ENCODE measurements at places on chromosomes 13 and 19.

GRCh38 chr13:98459721-98460370, 117.1 kb downstream of the STK24 start:
- no peak for DNase-seq

DNA sequence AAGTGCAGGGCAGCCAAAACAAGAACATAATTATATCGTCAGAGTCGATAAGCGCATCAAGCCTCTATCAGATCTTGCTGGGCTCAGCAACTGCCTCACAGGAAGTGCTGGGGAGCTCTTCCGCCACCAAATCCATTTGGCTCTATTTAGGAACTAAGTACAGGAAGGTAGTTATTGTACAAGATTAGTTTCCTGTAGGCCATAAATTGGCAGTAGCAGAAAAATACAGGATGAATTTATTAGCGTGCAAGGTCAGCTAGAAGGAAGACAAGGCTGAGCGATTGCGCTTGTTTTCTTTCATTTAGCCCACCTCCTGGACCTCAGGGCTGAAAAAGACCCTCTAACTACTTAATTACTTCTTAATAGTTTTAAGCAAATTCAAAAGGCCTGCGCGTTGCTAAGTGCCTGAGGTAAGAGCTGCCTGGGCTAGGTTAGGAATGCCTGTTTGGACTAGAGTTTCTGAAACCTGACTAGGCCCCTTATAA, 118.5 kb downstream of the IRS2 start:
- DNase-seq = no peak

- DNase-seq = no peak
Observed at GRCh38 chr13:95605448-95606125, 38.9 kb downstream of the DZIP1 start.

DNA sequence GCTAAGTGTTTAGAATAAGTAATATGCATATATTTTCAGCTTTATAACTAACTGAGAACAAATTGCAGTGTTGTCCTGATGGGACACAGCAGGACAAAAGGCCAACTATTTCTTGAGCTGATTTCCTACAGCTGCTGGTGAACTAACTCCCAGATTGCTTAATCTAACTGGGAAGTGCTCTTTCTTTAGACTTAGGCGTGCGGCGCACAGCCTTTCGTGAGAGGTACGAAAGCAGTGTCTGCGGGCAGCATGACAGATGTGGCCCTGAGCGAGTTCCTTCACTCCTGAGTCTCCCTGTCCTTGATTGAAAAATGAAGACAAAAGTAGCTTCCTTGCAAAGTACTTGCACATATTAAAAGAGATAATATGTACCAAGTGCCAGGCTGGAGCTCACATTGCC, 47.3 kb upstream of the NPAS1 start:
- no peak for DNase-seq

DNA sequence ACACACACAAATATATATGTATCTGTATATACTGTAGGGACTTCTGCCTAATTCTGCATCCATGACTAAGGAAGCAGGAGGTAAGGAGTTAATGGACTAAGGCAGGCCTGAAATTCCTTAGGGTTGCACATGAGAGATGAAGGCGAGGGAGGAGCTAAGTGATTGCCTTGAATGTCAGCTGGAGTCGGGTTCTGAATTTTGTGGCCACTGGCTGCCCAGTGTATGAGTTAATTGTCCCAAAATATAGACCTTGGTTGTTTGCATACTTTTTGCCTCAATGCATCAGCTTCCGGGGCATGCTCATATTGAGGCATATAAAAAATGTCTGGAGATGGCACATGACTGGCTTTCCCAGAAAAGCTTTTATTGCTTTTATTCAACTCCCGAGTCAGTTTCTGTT, 245.5 kb downstream of the TDRD3 start:
- DNase-seq = no peak

GRCh38 chr13:76012091-76012721, 376.1 kb downstream of the LMO7 start:
- DNase-seq = no peak

DNA sequence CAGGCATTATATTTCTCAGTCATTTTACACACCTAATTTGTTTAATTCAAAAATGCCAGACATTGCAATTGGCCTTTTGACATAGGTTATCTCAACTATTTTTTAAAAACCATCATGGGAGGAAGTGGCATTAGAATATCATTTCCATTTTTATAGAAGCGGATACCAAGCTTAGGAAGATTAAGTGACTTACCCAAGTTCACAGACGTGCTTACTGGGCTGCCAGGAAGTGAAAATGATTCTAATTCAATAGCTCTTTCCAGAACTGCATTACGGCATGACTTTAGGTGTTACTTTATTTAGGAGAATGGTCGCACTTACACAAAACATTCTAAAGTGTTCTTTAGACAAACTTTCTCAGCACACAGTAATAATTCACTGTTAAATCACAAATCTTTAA, 231.9 kb downstream of the KLF12 start:
- DNase-seq = no peak

DNA sequence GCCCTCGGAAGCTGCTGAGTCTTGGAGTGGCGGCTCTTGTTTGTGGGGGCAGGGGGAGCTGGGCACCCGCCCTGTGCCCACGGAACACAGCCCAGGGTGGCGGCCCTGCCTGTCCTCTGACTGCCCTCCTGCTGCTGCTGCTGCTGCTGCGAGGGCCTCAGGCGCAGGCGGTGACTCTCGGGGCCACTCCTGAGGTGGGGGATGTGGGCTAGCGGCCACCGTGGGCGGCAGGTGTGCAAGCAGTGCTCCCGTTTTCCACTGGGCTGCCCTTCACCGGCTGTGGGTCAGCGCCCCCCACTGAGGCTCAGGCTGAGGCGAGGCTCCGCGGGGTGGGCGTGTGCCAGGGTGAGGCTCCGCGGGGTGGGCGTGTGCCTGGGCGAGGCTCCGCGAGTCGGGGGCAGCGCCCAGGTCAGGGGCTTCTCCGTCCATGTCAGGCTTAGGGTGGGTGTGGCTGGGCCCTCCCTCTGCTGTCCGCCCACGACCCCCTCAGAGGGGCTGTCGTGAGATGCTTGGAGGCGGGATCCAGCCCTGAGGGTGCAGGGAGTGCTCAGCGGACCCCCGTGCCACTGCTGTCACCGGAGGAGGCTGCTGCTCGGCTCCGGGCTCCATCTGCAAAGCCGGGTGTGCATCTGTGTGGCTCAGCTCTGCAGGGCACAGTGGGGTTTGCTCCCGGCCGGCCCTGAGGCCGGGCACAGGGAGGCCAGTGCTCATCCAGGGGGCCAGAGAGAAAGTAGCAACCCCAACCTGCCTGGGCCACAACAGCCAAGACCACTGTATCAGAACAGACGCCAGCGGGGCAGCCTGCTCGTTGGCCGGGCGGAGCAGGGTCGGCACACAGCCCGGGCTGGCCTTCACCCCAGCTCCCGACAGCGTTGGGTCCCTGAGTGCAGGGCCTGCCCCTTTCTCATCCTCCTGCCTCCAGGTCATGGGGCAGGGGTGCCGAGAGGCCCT, 14.5 kb downstream of the CSNK1G2 start:
- no peak for DNase-seq

- no peak for DNase-seq
Observed at GRCh38 chr13:51683597-51683996, 99.3 kb downstream of the WDFY2 start.

DNA sequence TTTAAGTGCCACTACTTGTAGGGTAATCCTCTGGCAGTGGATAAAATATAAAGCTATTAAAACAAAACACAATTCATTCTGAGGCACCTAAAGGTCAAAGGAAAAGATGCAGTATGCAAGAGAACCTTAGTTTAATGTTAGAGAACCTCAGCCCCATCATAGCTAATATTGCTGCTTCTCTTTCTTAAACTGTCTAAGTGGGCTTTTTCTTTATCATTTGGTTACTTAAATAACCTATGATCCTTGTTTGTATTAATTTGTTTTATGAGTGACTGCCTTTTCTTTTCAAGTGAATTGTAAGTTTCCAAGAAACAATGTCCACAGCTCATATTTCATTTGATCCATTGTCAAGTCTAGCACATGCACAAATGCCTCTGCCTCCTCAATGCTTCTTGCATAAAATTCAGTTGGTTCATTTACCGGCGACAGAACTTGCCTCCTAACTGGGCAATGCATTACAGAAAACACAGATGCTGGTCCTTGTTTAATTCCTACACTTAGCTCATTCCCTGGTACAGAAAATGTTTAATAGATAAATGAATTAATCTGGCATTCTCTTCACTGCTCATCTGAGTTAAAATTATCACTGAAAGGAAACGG, 1049.8 kb downstream of the OLFM4 start:
- DNase-seq = no peak

DNA sequence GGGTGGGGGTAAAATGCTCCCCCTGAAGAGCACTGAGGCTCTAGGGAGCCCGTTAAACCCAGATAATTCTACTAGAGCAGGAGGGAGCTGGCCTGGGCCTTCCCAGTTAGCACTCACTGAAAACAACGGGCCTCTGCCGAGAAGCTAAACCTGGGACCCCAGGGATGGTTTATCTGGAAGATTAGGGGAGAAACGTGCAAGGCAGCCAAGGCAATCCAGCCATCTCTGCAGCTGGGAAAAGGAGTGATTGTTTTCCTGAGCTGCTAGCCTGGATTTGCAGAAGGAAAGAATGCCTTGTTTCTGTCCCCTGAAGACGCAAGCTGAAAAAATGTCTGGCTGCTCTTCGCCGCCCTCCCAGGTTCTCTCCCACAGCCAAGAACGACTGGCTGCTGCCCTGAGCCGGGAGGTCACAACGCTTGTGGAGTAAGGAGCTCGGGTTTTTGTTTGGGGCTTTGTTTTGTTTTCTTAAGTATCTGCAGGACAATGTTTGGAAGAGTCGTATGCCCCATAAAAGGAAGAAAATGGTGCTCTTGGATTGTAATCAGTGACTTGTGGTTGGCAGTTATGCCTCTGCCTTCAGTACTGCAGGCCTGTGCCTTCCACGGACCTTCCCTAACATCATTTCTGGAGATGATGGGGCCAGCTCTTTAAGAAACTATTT, 31.5 kb downstream of the COL4A2 start:
- DNase-seq = no peak

GRCh38 chr13:48731001-48731658, 77.4 kb downstream of the CYSLTR2 start:
- no peak for DNase-seq

DNA sequence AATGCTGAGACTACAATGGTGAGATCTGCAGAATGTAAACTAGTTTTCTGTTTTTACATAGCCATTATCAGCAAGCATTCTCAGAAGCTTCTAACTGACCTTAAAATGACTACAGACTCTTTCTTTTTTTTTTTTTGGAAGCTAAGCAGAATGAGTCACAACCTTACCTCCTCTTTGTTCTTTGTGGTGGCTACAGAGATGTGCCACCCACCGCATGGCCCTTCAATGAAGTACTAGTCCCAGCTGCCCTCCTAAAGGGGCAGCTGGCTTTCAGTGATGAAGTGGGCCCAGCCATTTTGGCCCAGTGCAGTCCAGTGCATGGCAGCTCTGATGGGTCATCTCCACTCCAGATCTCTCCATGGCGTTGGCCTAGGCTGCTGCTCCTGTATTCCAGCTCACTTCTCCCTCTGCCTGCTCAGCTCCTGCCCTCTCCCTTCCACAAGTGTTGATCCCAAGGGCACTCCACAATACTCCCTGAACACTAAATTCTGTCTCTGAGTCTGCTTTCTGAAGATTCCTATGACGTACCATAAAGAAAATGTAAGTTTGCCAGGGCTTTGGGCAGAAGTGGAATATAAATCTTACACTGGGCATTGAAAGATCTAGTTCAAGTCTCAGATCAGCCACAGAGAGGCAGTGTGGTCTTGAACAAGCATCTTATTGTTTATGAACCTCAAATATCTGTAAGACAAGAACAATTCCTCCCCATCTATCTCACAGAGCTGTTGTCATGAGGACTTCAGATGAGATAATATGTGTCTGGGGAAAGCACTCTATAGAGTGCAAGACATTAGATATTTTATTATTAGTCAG, 85.6 kb downstream of the RXFP2 start:
- DNase-seq = no peak

DNA sequence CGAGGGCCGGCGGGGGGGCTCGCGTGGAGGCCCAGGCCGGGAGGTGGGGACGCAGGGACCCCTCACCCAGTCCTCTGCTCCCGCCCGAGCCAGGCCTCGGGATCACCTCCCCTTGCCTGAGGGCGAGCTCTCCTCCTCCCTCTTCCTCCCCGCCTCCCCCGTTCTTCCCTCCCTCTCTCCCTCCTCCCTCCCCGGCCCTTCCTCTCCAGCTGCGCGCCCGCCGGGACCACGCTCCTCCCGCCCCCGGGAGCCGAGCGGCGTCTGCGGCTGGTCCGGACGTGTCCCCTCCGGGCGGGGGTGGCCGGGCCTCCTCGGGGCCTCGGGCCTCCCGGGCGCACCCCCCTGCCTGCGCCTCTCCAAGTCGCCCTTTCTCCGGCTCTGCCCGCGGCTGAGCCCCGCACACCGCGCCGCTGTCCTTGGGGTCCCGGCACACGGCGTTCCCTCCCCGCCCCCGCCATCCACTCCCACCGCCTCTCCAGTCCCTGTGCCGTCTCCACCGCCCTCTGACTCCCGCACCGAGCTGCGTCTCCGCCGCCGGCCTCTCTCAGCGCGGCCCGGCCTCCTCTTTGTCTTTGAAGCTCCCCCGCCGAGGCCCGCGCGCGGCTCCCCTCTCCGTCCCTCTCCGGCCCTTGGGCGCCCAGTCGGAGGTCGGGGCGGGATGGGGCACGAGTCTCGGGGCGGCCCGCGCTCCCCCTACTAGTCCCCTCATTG, 5.7 kb downstream of the SOX1 start:
- DNase-seq = no peak

DNA sequence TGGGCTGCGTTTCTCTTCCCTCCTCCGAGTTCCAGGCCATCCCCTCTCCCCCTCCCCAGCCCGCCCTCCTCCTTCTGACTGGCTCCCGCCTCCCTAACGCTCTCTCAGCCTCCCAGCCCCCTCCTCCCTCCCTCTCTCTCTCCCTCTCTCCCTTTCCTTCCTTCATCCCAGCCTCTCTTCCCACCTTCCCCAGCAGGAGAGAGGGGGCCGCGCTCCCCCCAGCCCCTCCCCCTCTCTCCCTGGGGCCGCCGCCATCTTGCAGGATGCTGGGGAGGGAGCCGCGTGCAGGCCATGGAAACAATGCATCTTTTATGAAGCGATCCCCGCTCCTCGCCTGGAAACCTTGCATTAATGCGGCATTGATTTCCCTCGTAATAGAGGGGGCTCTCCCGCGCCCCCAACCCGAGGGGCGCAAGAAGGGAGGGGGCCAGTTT, 42.6 kb upstream of the ADGRL1 start:
- DNase-seq = no peak

DNA sequence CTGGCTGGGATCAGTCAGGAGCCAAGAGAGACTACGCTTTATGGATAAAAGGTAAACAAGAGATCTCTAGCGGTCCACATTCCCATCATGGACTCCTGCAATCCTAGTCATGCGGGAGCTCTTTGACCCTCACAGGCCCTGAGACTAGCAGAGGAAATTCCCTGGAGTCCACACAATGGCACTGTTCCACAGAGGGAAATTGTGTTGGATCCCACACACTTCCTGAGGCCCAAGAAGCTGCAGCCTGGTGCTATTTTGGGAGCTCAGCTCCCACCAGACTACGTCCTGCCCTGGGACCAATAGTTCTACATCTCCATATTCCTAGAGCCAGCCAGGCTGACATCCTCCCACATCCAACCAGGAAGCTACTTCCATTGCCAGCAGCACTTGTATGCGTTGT, 2358.4 kb downstream of the PCDH9 start:
- DNase-seq = no peak

- no peak for DNase-seq
Observed at GRCh38 chr13:111952032-111952431, 114.9 kb upstream of the SOX1 start.

All from GOT3 (cell line).